Stimulated activated CD4-positive, alpha-beta T cell treated with anti-CD3 and anti-CD28 coated beads, Interleukin-15, amount 100 ng/mL, for 48 hours (primary cell): ENCODE measurements at places on chromosomes 6 and 20.

DNA sequence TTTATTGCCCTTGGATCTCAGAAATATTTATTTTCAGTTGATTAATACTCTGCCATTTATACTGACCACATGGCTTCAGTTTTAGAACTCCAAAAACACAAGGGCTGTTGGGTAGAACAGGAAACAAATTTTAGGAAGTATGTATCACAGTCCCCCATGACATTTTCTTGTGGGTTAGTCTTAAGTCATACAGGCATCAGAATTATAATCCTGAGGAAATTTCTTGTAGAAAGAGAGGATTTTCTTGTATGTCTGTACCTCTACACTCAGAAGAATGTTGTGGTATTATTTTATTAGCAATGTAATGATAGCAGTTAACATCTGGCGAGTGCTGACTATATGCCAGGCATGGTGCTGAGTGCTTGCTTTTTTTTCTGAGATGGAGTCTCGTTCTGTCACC, 302.9 kb downstream of the CLIC5 start:
- DNase-seq, result no peak

DNA sequence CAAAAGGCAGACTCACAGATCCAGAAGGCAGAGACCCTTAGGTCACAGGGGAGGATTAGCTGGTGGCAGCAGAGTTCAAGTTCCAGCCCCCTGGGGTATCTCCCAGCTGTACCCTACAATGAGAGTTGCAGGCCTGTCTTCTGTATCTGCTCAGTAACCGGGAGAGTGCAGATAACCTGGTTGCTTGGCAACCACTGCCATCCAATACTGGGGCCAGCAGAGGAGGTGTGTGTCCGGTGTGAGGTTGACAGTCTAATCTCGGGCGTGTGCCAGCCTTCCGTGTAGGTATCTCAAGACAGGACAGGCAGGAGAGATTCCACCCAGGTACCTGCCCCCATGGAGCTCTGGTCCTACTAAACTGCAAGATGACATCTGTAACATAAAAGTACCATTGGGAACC, 56.6 kb upstream of the TBC1D7 start:
- no peak for DNase-seq

DNA sequence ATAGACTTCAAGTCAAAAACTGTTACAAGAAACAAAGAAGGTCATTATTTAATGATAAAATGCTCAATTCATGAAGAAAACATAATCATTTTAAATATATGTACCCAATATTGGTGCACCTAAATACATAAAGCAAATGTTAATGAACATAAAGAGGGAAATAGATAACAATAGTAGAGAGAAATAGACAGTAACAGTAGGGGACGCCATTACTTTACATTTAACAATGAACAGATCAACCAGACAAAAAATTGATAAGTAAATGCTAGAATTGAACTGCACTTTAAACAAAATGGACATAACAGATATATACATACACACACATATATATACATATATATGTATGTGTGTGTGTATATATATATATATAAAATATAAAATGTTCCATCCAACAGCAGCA, 37.4 kb downstream of the IL22RA2 start:
- DNase-seq, result no peak

GRCh38 chr6:11039040-11039439, 5.1 kb downstream of the ELOVL2 start:
- no peak for DNase-seq

- DNase-seq, result no peak
Observed at GRCh38 chr6:163668061-163668426, 253.5 kb downstream of the QKI start.

DNA sequence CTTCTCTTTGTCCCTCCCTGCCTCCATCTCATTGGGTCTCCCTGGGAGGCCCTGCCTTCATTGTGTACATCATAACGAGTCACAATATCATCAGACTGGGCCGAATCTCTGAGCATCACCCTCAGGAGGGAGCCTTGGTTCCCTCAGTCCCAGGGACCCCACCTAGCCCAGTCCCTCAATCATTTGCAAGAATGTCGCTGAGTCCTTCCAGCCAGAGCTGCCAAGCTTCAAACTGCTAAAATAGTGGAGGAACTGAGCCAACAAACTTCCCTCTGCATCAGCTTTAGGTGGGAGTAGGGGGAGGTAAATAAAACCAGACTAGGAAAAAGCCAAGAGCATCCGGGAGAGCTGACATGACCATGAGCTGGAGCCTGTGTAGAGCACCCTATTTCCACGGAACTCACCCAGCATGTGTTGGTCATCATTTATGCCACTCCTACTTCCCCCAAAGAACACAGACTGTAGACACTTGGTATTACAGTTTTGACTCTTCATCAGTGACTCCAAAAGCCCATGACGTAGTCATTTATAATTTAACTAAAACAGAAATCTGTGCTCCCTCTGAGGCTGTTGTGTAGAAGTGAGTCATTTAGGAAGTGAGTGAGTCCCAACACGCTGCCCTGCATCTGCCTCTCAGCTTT, 28.8 kb upstream of the IL17A start:
- DNase-seq, result peak; percentile 44

DNA sequence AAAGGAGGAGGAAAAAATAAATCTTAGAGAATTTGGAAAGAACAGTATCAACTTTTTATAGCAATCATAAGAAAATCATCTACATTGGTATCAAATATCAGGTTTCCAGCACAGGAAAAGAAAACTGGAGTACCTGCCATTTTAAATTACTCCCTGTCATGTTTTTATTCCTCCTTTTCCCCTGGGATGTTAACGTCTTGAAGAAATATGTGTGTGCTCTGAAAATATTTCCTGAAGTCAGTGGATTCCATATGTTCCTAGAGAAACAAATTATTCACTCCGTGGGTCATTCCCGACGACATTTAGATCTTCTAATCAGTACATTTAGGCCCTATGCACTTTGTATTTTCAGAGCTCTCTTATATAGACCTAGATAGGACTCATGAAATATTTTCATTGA, 42.0 kb upstream of the RSPO3 start:
- no peak for DNase-seq

GRCh38 chr6:103819509-103819908, 1040.2 kb downstream of the HACE1 start:
- DNase-seq, result no peak

- peak; percentile 7 for DNase-seq
Observed at GRCh38 chr6:89146718-89147700, 1.2 kb downstream of the PM20D2 start.

DNA sequence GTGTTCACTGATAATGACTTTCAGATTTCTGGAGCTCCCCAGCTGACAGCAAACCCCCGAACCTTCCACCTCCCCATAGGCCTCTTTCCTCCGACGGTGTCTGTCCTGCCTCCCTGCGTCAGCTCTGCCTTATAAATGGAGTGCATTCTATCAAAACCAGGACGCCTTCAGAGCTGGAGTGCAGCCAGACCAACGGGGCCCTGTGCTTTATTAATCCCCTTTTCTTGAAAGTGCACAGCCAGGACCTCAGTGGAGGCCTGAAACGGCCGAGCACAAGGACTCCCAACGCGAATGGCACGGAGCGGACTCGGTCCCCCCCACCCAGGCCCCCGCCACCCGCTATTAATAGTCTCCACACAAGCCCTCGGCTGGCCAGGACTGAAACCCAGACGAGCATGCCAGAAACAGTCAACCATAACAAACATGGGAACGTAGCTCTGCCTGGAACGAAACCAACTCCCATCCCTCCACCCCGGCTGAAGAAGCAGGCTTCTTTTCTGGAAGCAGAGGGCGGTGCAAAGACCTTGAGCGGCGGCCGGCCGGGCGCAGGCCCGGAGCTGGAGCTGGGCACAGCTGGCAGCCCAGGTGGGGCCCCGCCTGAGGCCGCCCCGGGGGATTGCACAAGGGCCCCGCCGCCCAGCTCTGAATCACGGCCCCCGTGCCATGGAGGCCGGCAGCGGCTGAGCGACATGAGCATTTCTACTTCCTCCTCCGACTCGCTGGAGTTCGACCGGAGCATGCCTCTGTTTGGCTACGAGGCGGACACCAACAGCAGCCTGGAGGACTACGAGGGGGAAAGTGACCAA, 42.3 kb upstream of the NAA20 start:
- no peak for DNase-seq

DNA sequence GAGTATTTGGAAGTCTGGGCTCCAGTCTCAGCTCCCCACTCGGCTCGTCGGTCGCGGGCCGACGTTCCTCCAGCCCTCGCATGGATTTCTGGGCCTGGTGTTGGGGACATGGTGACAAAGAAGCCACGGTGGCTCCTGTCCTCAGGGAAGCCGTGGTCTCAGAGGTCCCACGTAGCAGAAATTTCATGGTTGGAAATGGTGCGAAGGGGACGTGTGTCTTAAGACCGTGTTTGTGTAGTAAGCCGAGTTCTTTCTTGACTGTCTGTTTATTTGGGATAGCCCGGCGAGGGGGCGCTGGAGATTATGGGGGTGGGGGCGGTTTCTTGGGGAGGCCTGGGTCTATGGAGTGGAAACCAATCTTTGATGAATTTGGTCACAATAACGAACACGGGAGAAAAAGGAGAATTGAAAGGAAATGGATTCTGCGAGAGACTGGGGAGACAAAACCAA, 23.5 kb upstream of the MAP3K7 start:
- no peak for DNase-seq

DNA sequence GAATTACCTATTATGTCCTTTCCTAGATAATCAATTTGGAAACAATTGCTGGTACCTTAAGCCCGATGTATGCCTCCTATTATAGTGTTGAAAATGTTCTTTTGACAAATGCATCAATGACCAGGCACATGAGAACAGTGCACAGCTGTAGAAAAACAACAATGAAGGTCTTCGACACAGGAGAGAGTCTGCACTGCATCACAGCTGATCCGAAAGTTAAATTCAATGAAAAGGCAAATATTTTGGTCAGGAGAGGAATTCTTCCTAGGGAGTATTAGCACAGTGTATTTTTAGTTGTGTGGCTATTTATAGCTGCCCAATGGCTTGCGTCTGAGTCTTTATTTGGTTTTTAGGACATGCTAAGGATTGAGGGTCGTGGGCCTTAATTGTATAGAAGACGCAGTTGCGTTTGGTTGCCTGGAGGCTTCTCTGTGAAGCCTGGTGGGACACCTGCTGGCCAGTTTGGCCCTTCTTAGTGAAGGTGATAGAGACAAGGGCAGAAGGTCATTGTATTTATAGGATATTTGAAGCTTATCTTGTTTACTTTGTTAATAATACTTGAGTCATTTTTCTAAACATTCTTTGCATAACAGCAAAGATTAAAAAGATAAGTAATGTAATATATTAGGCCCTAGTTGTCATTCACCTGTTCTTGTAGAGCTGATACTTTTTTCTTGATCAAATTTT, 72.3 kb downstream of the CDYL start:
- DNase-seq, result no peak

DNA sequence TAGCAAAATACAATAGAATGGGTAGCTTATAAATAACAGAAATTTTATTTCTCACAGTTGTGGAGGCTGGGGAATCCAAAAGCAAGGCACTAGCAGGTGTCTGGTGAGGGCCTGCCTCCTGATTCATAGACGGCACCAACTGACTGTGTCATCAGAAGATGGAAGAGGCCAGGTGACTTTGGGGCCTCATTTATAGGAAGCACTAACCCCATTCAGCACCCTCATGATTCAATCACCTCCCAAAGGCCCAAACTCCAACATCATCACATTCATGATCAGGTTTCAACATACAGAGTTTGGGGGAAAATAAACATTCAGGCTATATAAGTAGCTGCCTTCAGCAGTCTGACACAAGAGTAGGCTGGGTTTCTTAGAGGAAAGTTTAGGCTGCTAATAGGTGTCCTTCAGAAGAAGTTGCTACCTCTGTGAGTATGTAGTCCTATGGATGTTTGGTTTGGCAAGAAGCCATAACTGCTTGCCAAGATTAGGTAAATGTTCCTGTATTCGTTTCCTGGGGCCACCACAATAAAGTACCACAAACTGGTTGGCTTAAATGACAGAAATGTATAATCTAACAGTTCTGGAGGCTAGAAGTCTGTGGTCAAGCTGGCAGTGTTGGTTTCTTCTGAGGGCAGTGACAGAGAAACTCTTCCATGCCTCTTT, 48.8 kb downstream of the NT5E start:
- no peak for DNase-seq

DNA sequence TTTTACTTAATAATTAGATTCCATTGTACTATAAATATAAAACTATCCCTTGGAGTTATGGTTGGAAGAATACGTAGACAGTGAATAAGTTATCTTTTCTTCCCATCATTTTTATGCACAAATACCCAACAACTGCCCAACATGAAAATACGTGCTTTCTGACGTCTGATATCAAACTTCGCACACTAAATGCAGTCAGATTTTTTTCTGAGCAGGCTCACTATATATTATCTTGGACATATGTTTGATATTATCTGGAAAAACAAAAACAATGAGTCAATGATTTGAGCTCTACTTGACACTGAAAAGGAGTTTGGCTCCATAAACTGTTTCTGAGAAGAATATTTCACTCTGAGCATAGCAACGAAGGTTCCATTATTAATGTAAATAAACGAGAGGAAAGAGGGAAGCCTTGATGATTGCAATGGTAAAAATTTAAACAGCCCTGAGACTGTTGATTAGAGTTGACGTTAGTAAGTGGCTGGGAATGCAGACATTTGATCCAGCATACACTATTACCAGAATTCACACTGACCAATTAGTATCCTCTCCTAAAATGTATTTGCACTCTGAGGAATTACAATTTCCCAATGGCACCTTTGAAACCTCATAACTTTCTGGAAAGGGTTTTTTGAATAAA, 1090.0 kb downstream of the EPHA7 start:
- no peak for DNase-seq

GRCh38 chr6:70706491-70707123, 38.9 kb downstream of the SMAP1 start:
- no peak for DNase-seq

DNA sequence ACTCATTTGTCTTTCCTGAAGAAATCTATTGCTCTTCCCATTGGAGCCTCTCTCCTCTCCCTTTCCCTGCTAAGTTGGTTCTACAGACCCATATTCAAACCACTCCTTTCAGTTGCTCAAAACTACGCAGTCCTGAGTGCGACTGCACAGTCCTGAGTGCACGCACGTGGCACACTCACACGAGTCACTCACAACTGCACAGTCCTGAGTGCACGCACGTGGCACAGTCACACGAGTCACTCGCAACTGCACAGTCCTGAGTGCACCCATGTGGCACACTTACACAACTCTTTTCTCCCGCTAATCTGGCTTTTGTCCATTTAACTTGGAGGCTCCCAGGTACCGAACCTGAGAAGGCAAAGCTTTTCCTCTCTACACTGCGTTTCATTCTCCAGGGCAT, 159.7 kb downstream of the RNASET2 start:
- no peak for DNase-seq

GRCh38 chr6:15491255-15491985, 171.4 kb downstream of the DTNBP1 start:
- DNase-seq, result peak; percentile 66
